ENCODE measurements at places on chromosomes 3 and 15.

DNA sequence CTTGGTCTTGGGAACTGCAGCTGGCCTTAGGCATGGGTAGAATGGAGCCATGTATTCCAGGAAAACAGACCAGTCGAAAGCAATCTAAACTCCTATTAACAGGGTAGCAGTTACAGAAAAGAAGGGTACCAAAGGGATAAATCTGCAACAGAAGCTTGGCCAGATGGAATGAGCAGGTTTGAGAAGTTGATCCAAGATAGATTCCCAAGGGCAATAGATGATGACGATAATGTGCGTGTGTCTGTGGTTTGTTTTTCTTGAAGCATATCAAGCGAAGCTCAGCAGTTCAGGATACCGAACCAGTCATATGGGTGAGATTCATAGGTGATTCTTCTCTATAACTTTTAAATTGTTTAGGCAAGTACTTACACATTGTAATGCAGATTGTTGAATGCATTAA, 203.8 kb upstream of the SEMA6D start:
- no peak for DNase-seq

DNA sequence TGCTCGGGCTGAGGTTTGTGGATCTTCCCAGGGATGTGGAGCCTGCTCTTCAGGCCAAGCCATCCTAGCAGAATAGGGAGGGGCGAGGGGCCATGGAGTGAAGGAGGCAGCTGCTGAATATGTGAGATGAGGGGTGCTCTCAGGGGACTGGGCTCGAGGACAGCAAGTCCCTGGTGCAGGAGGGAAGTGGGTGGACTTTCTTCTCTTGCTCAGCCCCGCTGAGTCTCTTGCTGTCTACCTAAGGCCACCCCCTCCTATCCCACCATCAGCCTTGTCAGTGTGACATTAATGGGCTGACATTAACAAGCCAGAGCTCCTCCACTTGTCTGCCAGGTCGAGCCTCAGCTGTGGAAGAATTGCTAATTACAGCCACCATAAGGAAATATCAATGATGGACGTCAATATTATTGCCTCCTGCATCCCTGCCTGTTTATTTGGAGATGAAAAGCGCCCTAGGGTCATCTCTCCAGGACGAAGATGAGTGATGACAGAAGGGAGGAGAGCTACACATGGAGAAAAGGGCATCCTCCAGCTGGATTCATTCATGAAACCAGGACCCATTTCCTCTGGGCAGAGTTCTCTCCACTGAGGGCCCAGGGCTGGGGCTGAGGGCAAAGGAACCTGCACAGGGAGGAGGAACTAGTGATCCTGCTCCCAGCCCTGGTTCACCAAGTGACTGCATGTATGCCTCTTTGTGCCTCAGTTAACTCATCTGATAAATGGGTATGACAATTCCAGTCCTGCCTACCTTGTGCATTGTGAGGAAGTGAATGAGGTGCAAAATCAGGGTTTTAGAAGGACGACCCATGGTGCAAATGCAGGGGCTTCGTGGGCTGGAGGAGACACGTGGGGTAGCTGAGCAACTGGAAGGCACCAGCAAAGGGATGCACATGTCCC, 34.9 kb upstream of the LINGO1 start:
- DNase-seq = no peak

- peak; percentile 46 for DNase-seq
These were observed 1.3 kb downstream of the GOLGA8A start for GRCh38 chr15:34436126-34436955.

- DNase-seq = no peak
These were observed 68.5 kb downstream of the GPR176 start for GRCh38 chr15:39851500-39852092.

- peak; percentile 65 for DNase-seq
These were observed 22.2 kb upstream of the NRROS start for GRCh38 chr3:196617256-196617655.

DNA sequence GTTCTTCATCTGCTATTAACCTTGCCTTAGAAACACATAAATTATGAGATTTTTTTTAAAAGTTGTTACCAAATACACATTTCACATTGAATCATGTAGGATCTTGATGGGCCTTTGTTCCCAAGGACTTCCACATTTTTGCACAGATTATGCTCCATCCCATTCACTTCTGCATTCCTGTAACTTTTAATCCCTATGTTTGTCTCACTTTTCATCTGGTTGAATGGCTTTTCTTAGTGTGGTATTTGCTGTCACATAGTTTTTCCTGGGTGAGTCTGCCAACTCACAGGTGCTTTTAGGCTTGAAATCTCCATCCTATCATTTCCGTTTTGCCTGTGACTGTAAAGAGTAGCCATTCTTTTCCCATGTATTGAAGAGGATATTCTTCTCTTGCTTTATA, 297.2 kb upstream of the TPRG1 start:
- no peak for DNase-seq

GRCh38 chr3:177057768-177058167, 139.5 kb downstream of the TBL1XR1 start:
- no peak for DNase-seq

DNA sequence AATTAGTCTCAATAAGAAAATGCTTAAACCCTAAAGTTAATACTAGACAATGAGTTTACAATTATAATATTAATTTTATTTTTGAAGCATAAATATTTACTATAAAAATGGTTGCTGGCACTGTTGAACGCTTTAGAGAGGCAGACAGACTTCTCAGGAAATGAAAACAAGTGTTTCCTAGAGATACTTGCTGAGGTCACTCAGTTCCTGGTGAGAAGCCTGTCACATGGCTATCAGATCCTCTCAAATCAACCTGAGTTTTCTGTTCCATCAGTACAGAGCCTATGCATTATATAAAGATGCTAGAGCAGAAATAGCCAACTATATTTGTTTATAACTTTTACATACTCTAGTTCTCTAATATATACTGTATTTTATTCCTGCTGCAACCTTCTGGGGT, 109.2 kb downstream of the MYO5A start:
- DNase-seq = peak; percentile 54

DNA sequence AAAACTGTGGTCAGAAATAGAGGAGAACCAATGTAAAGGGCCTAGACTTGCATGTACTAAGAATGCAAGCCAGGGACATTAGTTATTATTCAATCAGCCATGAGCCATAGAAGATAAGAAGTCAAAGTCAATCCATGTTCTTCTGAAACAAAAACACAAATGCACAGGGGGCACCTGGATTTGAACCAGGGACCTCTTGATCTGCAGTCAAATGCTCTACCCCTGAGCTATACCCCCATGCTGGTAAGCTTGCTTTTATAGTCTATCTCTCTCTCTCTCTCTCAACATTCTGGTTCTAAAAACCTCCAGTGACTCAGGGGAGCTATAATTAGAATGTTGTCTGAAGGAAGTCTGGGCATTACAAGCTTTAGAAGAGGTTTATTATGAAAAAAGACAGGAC, 85.6 kb upstream of the ACP3 start:
- no peak for DNase-seq

Measured in hematopoietic multipotent progenitor cell treated with erythropoietin and hydrocortisone succinate and interleukin-3 and kit ligand, for 6 days (in vitro differentiated cells).